ENCODE measurements at places on chromosomes 5 and 9. TPM values are rescaled to one million over a fixed set of nuclear protein-coding genes. Genes with fewer than 3 reads are reported as not detected.

DNA sequence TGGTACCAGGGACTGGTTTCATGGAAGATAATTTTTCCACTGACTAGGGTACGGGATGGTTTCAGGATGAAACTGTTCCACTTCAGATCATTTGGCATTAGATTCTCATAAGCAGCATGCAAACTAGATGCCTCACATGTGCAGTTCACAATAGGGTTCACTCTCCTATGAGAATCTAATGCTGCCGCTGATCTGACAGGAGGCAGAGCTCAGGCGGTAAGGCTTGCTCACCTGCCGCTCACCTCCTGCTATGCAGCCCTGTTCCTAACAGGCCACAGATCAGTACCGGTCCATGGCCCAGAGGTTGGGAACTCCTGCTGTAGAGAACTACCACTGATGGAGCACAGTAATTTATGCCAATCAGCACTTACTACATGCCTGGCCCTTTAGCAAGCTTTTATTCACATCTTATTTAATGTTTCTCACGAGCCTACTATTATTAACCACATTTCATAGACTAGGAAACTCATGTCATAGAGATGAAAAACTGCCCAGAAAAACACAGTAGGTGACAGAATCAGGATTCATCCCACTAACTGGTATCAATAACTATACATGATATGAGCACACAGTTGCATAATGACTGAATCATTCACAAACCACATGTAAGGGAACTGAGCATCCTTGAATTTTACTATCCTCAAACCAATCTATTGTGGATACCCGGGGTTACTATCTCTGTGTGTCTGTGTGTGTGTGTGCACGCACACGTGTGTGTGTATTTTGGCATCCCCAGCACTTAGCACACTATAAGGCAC lies 46.5 kb downstream of the SVEP1 start:
- DNase-seq = no peak

DNA sequence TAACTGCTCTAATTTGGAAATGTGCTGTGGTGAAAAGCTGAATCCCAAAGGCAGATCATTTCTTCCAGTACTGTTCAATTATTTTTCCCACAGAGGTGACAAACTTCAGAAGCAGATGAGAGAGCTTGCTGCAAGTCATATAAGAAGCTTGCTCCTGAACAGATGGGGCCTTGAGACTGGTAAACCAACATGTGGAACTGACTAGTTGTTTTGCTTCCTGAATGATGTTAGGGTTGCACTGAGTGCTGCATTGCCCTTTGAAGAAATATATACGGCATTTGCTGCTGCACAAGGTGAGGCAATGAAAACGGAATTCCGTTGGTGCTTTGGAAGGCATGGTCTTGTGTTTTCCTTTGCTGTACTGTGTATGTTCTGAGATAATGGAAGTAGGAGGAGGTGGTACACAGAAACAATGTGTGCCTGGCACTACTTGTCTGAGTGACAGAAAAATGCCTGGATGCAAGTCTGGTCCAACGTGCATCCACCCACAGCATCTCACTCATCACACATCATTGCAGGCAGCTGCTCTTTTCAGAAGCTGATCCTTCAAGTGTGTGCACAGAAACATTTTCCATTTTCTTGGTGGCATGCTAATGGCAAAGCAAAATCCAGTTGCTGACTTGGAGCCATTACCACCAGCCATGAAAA lies 76.9 kb downstream of the ANKH start:
- no peak for DNase-seq

DNA sequence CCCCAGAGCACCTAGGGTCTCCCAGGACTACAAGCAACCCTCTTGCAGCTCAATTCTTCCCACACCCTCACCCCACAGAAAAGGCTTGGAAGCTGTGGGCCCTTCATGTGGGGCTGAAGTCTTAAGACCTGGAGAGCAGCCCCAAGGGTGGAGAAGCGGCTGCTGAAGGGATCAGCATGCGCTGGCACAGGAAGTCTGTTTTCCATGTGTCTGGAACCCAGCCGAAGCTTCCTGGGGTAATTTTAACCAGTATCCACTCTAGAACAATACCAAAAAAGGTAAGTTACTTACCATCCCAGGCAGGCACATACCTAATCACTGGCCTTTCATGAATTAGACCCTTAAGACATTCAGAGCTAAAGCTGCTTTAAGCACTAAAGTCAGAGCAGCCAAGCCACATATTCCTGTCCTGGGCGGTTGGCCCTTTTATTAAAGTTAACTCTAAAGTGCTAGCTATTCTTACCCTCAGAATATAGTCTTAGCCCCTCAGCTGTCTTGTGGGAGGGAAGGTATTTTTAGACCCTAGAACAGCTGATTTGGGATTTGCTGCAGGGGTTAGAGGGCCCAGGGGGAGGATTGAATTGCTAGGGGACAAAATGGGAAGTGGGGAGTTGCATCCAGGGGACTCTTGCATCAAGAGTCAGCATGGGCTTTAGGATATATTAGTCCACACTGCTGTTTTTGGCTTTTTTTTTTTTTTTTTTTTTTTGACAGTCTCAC lies 6.9 kb downstream of the IL17B start:
- DNase-seq = no peak

DNA sequence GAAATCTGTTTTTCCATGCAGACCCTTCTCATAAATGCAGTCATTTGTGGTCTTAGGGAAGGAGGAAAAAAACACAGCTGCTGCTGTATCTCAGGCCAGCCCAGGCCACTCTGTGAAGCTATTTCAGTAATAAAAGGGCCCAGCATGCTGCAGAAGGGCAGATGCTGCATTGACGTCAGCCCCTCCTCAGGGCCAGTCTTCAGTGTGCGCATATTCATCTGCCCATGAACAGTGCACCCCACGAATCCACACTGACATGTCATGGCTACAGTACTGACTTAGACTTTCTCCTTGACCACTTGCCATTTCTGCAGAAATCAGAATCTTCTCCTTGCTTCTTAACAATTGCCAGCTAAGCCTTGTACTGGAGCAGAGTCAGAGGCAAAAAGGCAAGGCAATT lies 304.7 kb downstream of the GABRG2 start:
- no peak for DNase-seq

- no peak for DNase-seq
Observed at GRCh38 chr5:122421374-122422079, 109.5 kb downstream of the SNCAIP start.

Gene OR1L6
- total RNA-seq = not detected

DNA sequence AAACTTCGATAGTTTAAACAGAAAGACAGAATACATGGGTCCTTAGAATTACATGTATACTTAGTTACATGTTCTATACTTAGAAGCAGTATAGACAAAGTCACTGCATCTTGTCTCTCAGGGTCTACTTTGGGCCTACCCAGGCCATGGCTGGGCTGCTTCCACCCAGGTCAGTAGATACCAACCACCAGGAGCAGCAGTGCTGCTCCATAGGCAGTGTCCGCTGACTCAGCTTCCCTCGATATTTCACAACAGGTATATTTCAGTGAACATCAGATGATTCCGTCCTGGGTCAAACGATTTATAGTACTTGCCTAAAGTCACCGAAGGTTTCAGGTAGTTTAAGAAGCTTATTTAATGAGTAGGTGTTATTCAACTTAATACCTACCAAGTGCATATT lies 18.0 kb downstream of the IARS1 start:
- DNase-seq = no peak

Measured in CD4-positive, alpha-beta T cell (primary cell).